ENCODE measurements at places on chromosomes 11 and 22. TPM values are rescaled to one million over a fixed set of nuclear protein-coding genes. Genes with fewer than 3 reads are reported as not detected.

- peak; percentile 86 for DNase-seq
Measured at GRCh38 chr11:34243600-34244464, 114.0 kb downstream of the ABTB2 start.

DNA sequence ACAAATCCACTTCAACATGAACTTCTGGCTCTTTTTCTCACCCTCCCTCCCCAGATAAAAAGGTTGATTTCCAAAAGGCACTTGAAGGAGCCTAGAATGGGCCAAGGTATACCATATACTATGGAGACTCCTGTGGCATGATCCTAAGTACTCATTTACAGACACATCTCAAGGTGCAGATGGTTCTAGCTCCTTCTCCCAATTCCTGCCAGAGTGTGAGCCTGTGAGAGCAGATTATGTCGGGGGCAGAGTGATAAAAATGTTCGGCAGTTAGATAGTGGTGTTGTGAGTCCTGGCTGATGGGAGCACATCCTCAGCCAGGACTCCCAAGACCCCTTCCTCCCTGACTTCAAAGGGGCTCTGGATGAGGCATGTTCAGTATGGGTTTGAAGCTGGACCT lies 8.2 kb upstream of the SEC14L3 start:
- no peak for DNase-seq

The ENTHD1 gene
- total RNA-seq: not detected

The PHLDA2 gene
- total RNA-seq: 27.2 TPM

The RFPL3 gene
- not detected for total RNA-seq

The SELENOM gene
- total RNA-seq: 142 TPM

Measured in Caki2 (cell line).